Stimulated activated CD8-positive, alpha-beta memory T cell treated with anti-CD3 and anti-CD28 coated beads, Interleukin-12 subunit alpha, Interleukin-12 subunit beta, amount 100 ng/mL, for 4 hours (primary cell): ENCODE measurements at places on chromosomes 6 and 20.

DNA sequence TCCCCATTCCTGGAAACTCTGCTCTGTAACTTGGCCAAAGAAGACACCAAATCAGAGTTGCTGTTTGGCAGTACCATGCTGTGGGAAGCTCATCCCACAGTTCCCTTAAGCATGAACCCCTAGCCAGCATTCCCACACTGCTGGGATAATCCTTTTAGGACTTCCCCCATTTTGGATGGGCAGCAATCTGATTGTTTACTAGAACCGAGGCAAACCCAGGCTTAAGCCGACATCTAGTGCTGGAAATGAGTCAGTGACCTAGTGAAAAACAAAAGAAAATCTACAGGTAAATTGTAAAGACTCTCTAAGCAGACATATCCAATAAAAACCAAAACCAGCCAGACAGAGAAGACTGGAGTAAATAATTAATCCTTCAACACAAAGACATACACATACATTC is 5.2 kb downstream of the DNAH8 start:
- DNase-seq = no peak

- DNase-seq = no peak
These were observed 1.7 kb downstream of the C20orf204 start for GRCh38 chr20:64037498-64038213.

GRCh38 chr6:154479771-154480639 is 30.5 kb downstream of the CNKSR3 start:
- no peak for DNase-seq

DNA sequence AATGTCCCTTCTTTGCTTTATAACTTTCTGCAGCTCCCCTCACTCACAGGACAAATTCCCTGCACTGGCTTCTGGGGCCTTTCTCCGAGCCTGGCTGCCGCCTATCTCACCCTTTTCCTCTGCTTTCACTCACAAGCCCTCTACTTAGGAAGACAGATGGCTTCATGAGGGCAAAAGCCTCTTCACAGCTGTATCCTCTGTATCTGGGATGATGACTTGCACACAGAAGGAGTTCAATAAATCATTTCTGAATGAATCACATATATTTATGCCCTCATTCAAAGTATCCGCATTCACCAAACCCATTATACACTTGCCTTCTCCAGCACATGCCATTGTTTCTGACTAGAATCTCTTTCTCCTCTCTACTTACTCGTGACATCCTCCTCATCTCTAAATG is 159.0 kb upstream of the RIPOR2 start:
- DNase-seq = no peak

DNA sequence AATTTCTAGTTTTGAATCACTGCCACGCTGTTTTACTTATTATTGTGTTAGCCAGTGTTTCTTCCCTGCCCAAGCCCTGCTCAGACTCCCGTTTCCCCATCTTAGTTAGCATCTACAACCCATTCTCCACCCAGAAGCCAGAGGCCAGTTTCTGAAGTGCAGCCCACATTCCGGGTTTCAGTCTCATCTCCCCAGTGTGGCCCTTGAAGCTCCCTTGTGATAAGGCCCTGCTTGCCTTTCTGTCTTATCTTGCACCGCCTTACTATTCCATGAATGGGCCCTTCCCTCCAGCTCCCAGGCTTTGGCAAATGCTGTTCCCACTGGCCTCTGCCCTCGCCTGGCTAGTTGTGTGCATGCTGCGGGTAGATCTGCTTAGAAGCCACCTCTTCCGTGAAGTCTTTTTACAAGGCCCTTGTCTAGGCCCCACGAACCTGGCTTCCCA is 41.1 kb downstream of the TOX2 start:
- DNase-seq = no peak

- no peak for DNase-seq
These were observed at the start of gene HCRTR2 for GRCh38 chr6:55174211-55175026. Gene HCRTR2 (plus strand): TSS chr6:55174515. CDS start chr6:55174588, 73 bp downstream.

- DNase-seq = no peak
These were observed 280.9 kb downstream of the PACRG start for GRCh38 chr6:163008626-163009025.

DNA sequence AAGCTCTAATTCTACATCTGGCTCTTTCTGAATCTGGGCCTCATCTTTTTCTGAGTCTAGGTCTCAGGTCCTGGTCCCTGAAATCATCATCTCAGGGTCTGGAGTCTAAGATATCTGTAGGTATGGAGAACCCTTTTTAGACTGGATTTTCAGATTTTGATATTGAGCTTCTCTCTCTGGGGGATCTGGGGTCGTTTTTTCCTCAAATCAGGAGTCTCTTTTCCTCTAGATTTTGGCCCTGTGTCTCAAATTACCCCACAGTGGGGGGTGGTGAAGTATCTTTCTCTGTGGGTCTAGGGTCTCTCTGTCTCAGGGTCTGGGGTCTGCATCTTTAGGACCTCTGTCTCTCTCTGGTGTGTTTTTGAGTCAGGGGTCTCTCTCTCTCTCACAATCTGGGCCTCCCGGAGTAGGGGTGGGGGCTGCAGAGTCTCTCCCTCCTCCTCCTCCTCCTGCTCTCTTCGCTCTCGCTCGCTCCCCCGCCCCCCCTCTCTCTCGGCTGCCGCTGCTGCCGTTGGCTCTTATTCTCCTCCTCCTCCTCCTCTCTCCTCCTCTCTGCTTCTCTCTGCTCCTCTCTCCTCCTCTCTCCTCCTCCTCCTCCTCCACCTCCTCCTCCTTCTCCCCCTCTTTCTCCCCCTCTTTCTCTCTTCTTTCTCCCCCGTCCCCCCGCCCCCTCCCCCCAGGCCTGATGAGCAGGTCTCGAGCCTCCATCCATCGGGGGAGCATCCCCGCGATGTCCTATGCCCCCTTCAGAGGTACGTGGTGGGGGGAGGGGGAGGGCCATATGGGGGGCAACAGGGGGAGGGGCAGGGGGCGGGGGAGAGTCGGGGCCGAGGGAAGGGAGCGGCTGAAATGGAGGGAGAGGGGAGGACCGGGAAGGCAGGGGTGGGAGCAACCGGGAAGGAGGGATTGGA is at the start of gene SYNGAP1:
Gene SYNGAP1, plus strand, starts transcription at position 486 of the 911 bp plus-strand sequence. Its CDS starts 200 bp downstream, at position 686.
- DNase-seq = no peak

- DNase-seq = no peak
These were observed 7.3 kb upstream of the DOK5 start for GRCh38 chr20:54468082-54468481.

GRCh38 chr20:3908667-3909066 is 19.5 kb downstream of the PANK2 start:
- no peak for DNase-seq

DNA sequence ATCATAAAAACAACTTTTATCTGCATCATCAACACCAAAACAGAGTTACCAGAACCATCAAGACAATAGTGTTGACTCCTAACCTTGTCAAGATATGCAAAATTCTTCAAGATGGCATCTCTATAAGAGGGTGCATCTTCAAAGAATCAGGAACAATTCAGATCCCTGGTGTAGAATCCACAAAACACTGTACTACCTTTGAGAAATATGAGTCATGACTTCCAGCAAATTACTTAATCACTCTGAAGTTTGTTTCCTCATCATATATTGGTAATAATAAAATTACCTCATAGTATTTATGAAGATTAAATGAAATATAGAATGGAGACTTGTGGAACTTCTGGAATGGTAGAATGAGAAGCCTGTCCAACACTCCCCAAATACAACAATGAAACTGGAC is 221.3 kb upstream of the SUPT3H start:
- DNase-seq = no peak

DNA sequence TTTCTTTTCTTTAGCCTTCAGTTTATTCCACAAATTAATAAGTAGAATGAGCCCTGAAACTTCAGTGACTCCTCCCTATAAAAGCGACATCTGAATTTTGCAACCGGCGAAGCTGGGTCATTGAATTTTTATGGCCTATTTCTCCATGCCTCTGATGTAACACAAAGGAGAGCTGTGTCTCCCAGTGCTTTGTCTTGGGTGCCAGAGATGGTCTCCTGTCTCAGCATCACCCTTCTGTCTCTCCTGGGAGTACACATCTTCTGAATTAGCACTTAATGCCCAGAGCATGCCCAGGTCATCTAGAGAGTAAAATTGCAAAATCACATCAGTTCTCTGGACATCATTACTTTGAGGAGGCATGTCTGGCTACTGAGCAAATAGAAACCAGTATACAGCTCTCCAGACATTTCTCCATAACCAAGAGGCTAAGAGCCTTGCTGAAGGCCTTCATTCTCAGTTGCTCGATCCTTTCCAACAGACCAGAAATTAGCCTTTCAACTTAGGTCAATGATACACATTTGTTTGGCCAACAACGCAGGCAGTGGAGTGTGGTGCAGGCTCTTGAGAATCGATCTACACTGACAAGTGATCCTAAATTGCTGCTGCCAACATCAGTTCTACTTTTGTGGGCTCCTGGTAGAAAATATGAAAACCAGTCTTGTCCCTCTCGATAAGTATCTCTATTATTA is 176.0 kb upstream of the FOXQ1 start:
- DNase-seq = no peak

DNA sequence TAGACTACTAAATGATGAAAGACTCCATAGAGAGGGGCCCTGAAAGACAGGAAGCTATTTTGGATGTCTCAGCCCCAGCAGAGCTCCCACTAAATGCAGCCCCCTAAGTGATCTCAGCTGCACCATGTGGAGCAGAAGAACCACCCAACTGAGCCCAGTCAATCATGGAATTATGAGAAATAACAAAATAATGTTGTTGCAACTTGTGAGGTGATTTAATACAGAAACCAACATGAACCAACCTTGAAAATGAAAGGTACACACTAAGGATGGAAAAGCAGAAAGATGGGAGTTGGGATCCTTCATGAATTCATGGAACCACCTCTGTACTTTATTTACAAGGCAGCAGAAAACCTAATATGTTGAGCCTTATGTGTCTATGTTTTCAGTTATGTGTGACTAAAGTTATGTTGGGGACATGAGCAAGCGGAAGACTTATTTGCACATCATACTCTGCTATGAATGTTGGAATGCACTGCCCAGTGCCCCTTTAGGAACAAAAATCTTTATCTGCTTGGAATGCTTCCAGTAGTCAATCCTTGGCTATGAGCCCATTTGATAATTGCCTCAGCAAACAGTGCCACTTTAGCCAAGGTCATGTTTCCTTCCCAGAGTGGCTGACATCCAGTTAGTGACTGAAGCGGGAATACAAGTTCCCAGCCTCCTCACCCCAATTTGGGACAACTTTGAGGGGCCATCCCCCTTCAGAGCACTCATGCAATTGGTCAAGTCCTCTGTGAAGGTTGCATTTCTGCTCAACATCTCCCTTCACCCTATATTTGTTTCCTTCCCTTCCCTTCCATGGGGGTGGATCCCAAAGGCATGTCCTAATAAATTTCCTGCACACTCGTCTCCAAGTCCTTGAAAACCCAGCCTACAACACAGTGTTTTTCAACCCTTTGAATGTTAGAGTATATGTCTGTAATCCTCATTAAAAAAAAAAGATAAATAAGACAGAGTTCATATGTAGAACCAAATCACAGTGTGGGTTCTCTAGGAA is 18.4 kb downstream of the TP53RK start:
- no peak for DNase-seq

GRCh38 chr6:111973118-111973761 is 80.7 kb upstream of the CCN6 start:
- peak; percentile 35 for DNase-seq

- no peak for DNase-seq
These were observed 68.6 kb downstream of the HDDC2 start for GRCh38 chr6:125233202-125233601.

DNA sequence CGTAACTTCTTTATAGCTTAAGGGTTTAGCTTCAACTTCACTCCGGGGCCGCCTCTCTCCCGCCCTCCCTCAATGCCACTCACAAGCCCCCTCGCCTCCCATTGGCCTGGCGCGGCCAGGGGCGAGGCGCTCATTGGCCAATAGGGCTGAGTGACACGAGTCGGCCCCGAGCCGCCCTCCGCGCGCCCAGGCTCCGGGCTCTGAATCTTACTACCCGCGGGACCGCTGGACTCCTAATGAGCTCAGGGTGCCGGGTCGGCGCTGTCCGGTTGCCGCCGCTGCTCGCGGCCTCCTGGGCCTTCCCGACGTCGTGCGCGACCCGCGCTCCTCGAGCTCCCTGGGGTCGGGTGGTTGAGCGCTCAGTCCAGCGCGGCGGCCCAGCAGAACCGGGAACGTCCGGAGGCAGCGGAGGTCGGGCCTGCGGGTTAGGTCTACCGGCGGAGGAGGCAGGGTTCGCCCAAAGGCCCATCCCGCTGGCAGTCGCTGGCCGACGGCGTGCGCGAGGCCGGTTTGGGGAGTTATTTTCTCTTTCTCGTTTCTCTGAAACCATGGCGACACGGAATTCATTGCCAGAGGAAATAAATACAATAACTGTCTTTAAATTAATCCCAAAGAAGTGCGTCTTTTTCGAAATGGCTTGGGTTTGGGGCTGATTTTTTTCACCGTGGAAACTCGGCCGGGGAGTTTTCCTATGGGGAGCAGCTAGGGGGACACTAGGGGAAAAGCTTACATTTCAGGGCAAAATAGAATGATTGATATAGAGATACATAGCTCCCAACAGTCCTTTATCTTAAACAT is at the start of gene SIM1:
Gene SIM1, minus strand, starts transcription at position 19 of the 798 bp plus-strand sequence. CDS start 1,453 bp downstream, outside the sequence.
- no peak for DNase-seq

DNA sequence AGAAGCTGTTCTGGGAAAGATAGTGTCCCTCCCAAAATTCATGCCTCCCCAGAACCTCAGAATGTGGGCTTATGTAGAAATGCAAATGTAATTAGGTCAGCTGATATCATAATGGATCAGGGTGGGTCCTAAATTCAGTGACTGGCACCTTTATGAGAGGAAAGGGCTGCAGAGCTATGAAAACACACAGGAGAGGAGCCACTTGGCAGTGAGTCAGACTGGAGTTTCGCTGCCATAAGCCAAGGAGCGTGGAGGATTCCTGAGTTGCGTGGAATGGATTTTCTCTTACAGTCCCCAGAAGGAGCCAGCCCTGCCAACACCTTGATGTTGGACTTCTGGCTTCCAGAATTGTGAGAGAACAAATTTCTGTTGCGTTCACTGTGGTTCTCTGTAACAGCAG is 249.8 kb upstream of the PMEPA1 start:
- no peak for DNase-seq

DNA sequence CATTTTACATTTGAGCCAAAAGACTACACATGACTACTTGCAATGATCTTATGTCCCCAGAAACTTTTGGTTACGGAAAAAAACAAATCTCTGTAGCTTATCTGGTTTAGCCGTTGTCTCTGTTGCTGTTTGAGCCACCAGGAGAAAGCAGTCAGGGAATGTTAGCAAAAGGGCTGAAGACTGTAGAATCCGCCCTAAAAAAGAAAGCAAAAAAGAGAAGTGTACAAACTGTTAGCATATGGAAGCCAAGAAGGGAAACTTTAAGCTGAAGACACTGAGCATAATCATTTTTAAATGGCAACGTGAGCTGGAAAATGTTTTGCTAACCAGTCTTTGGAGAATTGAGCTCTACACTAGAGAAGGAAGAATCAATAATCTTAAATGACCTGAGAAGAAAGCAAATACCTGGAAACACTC is 69.9 kb upstream of the MYLIP start:
- DNase-seq = no peak

GRCh38 chr6:105821777-105822176 is 264.4 kb upstream of the PRDM1 start:
- no peak for DNase-seq

- no peak for DNase-seq
These were observed 84.9 kb downstream of the KCNB1 start for GRCh38 chr20:49397525-49397924.

- DNase-seq = no peak
These were observed 5.1 kb upstream of the EBF4 start for GRCh38 chr20:2687514-2687913.
